Astrocyte of the hippocampus (primary cell): ENCODE measurements at places on chromosomes 12 and 14.
A peak's percentile ranks its signal among the peaks of the same experiment; 100 is the strongest.

DNA sequence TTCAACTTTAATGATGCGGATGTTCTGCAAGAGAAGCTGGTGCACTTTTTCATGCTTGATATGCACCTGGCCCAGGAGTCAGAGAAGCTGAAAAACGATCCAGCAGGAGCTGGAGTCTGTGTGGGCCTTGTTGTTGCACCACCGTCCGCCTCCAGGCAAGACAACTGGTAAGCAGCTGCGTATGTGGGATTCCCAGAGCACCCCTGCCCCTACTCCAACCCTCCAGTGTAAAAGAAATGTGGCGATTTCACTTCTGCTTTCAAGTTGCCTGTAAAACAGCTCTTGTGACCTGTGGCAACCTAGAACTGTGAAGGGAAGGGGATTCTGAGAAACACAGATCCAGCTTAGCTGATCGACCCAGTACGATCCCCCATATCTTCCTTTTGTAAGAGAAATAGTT, 154.1 kb upstream of the PELI2 start:
- no peak for DNase-seq

GRCh38 chr14:70171726-70172125, 17.0 kb downstream of the SLC8A3 start:
- DNase-seq = no peak

DNA sequence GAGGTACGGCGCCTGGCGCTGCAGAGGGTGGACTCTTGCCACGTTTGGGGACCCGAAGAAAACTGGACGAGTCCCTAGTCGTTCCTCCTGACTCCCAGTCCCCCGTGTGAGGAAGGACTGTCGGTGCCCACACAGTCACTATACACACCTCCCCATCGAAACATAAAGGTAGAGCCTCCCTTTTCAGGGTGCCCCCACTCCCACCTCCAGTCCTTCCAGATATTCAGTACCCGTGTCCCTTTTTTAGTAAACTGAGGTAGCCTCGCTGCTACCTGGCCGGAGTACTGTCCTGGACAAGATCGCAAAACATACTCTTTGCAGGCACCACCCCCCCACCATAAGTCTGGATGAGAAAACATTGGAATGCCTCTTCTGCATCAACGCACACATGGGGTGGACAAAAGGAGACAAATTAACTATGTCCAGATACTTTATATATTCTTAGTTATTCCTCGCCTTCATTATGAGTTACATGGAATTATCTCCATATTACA, 610 bp upstream of the KMT2D start:
- DNase-seq = no peak

GRCh38 chr12:20411345-20411744, 43.0 kb downstream of the PDE3A start:
- DNase-seq = no peak

GRCh38 chr14:61811882-61812346, 49.7 kb downstream of the SNAPC1 start:
- no peak for DNase-seq

DNA sequence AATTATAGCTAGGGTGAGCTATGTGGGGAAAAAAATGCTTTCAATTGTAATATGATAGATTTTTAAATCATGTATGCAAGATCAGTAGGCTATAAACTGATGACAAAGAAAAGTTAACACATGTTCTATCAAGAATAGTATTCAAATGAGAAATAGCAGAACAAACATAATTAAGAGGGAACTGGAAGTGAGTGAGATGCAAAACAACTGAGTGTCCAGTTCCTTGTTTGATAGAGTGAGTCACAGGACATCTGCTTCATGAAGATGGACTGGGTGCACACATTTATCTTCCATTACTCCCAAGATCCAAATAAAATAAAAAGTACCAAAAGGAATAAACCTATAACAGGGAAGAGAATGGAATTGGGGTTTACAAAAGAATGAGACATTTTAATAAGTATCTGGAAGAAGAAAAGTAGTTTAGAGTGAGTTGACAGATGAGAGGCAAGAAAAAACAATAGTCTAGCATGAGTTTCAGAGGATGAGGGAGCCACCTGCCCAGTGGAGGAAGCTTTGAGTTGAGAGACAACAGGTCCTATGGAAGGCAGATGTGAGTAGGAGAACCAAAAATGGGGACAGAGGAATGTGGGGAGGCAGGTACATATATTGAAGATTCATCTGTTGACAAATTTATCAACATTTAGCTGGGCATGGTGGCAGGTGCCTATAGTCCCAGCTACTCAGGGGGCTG, 178.1 kb upstream of the ARHGAP5 start:
- no peak for DNase-seq

DNA sequence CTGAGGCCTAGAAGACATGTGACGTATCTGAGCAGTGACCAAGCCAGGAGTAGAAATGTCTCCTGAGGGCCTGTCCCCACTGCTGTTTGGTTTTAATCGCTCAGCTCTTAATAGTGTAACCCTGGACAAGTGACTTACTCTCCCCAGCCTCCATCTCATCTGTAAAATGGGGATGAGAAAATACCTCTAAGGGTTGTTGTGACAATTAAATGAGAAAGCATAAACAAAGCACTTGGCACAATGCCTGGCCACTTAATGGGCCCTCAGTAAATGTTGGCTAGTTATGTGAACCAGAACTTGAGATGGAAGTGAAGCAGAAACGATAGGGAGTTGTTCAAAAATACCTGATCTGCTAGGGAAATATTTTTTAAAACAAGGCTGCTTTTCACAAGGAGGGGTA, 58.2 kb downstream of the HMGA2 start:
- peak; percentile 54 for DNase-seq

- DNase-seq = no peak
These were observed 13.2 kb downstream of the RTRAF start for GRCh38 chr14:52002542-52002941.

GRCh38 chr12:127245437-127245836, 1021.5 kb upstream of the TMEM132C start:
- peak; percentile 44 for DNase-seq

- DNase-seq = no peak
These were observed 49.3 kb upstream of the SLC38A4 start for GRCh38 chr12:46875095-46875494.

- no peak for DNase-seq
These were observed 24.6 kb downstream of the LIN7A start for GRCh38 chr12:80912901-80913770.
